ENCODE measurements at places on chromosomes 5 and 9. TPM values are rescaled to one million over a fixed set of nuclear protein-coding genes. Genes with fewer than 3 reads are reported as not detected.
A peak's percentile ranks its signal among the peaks of the same experiment; 100 is the strongest.

DNA sequence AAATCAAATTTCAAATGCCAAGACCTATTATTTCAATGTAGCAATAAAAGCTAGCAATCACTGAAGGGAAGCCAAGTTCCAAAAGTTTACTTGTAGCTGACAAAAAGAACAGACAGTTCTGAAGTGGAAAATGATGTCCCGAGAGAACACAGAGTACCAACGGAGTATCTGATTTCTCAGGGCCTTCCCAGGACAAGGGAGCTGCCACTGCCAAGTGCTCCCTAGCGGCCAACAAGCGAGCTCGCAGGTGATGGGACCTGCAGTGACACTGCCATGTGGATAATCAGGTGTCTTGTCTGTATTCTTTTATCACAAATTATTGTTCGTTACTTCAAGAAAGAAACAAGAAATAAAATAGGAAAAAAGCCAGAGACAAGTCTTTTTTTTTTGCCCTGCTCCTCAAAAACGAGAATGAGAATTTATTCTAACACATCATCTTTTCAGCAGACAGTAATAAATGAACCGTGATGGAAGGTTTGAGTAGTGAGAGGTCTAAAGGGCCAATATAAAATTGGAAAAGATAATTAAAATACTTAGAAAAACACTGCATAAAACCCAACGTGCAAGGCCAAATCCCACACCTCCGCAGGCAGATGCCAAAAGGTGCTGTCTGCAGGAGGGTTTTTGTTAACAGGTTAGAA is 159.4 kb downstream of the MYO10 start:
- DNase-seq = no peak

GRCh38 chr5:90685425-90686022 is 126.9 kb downstream of the ADGRV1 start:
- DNase-seq = no peak

- peak; percentile 68 for DNase-seq
Measured at GRCh38 chr5:79857714-79858409, 133.2 kb downstream of the MTX3 start.

Gene TLE4
- polyA plus RNA-seq = 15.4 TPM

Gene GALNT12
- polyA plus RNA-seq = 12.5 TPM

All from cardiac muscle cell (in vitro differentiated cells and primary cell).